T-cell (primary cell): ENCODE measurements at places on chromosomes 1 and 21. TPM values are rescaled to one million over a fixed set of nuclear protein-coding genes. Genes with fewer than 3 reads are reported as not detected.

SNAP47 gene
- total RNA-seq: 30.7 TPM

SH2D1B gene
- total RNA-seq: 1.5 TPM

KIF26B gene
- not detected for total RNA-seq

OR2T10 gene
- total RNA-seq: not detected

MSH4 gene
- 0.43 TPM for total RNA-seq

RIPPLY3 gene
- total RNA-seq: not detected
